Hematopoietic multipotent progenitor cell treated with erythropoietin and hydrocortisone succinate and interleukin-3 and kit ligand, for 6 days (in vitro differentiated cells): ENCODE measurements at places on chromosomes 3 and 15.

GRCh38 chr3:16460886-16461285 lies 52.6 kb downstream of the RFTN1 start:
- no peak for DNase-seq

- DNase-seq, result no peak
These were observed 32.8 kb downstream of the MUC20 start for GRCh38 chr3:195753581-195753980.

DNA sequence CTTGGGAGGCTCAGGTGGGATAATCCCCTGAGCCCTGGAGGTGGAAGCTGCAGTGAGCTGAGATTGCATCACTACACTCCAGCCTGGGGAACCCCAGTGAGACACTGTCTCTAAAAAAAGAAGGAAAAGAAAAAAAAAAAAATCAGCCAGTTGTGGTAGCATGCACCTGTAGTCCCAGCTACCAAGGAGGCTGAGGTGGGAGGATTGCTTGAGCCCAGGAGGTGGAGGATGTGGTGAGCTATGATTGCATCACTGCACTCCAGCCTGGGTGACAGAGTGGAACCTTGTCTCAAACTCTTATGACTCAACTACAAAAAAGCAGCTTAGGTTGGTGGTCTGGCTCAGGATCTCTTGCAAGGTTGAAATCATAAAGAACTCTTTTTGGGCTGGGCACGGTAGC lies 19.3 kb upstream of the GPX1 start:
- DNase-seq, result no peak

- DNase-seq, result peak; percentile 71
These were observed 148.4 kb downstream of the TNIK start for GRCh38 chr3:171311784-171312183.

- no peak for DNase-seq
These were observed 39.2 kb upstream of the POLR2M start for GRCh38 chr15:57667171-57667849.

DNA sequence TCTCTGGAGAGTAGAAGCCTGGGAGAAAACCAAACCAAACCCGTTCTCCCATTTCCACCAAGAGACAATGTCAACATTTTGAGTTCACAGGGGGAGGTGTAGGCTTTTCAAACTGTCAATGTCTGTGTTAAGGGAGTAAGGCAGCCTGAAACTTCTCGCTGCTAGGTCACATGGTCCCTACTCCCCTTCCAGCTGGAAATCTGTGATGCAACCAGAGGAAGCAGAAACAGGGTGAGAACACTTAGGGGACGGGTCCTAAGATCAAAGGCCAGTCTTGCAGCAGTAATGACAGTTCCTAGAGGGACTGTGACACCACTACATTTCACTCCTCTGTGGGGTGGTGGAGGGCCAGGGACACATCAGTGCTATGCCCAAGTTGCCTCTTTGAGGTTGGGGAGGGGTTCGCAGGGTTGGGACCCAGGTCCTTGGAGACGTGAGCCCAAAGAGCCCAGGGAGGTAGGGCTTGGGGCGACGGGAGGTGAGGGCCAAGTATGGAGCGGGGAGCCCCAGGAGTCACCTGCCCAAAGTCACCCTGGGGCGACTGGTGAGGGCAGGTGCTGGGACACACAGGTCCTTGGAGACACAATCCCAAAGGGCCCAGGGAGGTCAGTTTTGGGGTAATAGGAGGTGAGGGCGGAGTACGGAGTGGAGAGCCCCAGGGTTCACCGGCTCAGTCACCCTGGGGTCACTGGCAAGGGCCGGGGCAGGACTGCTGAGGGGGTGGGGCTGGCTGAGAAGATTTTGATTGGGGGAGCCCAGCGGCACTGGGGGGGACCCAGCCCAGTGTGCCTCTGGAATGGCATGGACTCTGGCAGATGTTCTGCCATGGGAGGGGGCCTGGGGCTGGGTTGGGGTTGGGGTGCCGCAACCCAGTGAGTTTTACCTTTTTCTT lies 582 bp downstream of the GOLGA6L2 start:
- no peak for DNase-seq

GRCh38 chr15:35932531-35932930 lies 386.6 kb upstream of the DPH6 start:
- DNase-seq, result no peak
